Tracheal epithelial cell (primary cell): ENCODE measurements at places on chromosomes 7 and 10. TPM values are rescaled to one million over a fixed set of nuclear protein-coding genes. Genes with fewer than 3 reads are reported as not detected.

MYOZ1 gene
- total RNA-seq, result not detected in 2 replicates

MUC12 gene
- not detected in 2 replicates for total RNA-seq

RNF133 gene
- not detected in 2 replicates for total RNA-seq

MRLN gene
- total RNA-seq, result not detected in 2 replicates

PCDH15 gene
- total RNA-seq, result not detected in 2 replicates

AKR1C1 gene
- 152 and 278 TPM in 2 replicates for total RNA-seq

GRID2IP gene
- total RNA-seq, result 0.24 TPM in 1 of 2 replicates, not detected in the other

HEPACAM2 gene
- total RNA-seq, result not detected in 2 replicates

TMEM26 gene
- not detected in 2 replicates for total RNA-seq

KIF5B gene
- 139 and 154 TPM in 2 replicates for total RNA-seq

FKBP6 gene
- total RNA-seq, result not detected in 2 replicates

EIF5AL1 gene
- 0.43 and 0.48 TPM in 2 replicates for total RNA-seq

ELFN1 gene
- not detected in 2 replicates for total RNA-seq

ASAH2 gene
- 0.24 and 0.64 TPM in 2 replicates for total RNA-seq

CFAP46 gene
- 0.24 TPM in 1 of 2 replicates, not detected in the other for total RNA-seq

NRBF2 gene
- 32.2 and 33.7 TPM in 2 replicates for total RNA-seq

CALHM1 gene
- total RNA-seq, result not detected in 2 replicates

LIPJ gene
- not detected in 2 replicates for total RNA-seq

AGR3 gene
- not detected in 2 replicates for total RNA-seq

WNT2 gene
- total RNA-seq, result not detected in 2 replicates

VPS37D gene
- 2.6 and 7.2 TPM in 2 replicates for total RNA-seq

PRKAR2B gene
- under 0.01 and 0.24 TPM in 2 replicates for total RNA-seq

CNNM1 gene
- total RNA-seq, result under 0.01 and 0.21 TPM in 2 replicates

NOM1 gene
- 13.5 and 23.0 TPM in 2 replicates for total RNA-seq

RPS24 gene
- total RNA-seq, result 3,761 and 5,935 TPM in 2 replicates

UCMA gene
- total RNA-seq, result not detected in 2 replicates

HOXA5 gene
- 0.43 and 1.9 TPM in 2 replicates for total RNA-seq

ADGRA1 gene
- not detected in 2 replicates for total RNA-seq

ZNF503 gene
- 4.8 and 6.0 TPM in 2 replicates for total RNA-seq

OR13A1 gene
- under 0.01 TPM in 1 of 2 replicates, not detected in the other for total RNA-seq

SPOCK2 gene
- 14.2 TPM in 1 of 2 replicates, not detected in the other for total RNA-seq

PIK3CG gene
- under 0.01 TPM in 1 of 2 replicates, not detected in the other for total RNA-seq

HTR5A gene
- not detected in 2 replicates for total RNA-seq

GRM3 gene
- total RNA-seq, result not detected in 2 replicates

LDB3 gene
- not detected in 2 replicates for total RNA-seq

ATOH7 gene
- not detected in 2 replicates for total RNA-seq

PLCE1 gene
- total RNA-seq, result 0.48 and 0.85 TPM in 2 replicates

CPA5 gene
- total RNA-seq, result not detected in 2 replicates

NKX2-3 gene
- total RNA-seq, result not detected in 2 replicates

TLL2 gene
- 0.85 and 5.3 TPM in 2 replicates for total RNA-seq

ITIH2 gene
- not detected in 2 replicates for total RNA-seq

FBXW4 gene
- 29.2 and 39.0 TPM in 2 replicates for total RNA-seq

NEUROD6 gene
- total RNA-seq, result not detected in 2 replicates

SPDYE6 gene
- total RNA-seq, result not detected in 2 replicates

GATA3 gene
- under 0.01 TPM in 2 replicates for total RNA-seq

PLAC9 gene
- not detected in 2 replicates for total RNA-seq

PGAM2 gene
- total RNA-seq, result 1.3 TPM in 1 of 2 replicates, not detected in the other

ECHS1 gene
- total RNA-seq, result 64.6 and 75.9 TPM in 2 replicates

ACTA2 gene
- 11.6 and 15.3 TPM in 2 replicates for total RNA-seq

TRPV6 gene
- under 0.01 TPM in 1 of 2 replicates, not detected in the other for total RNA-seq

TMEM196 gene
- under 0.01 TPM in 1 of 2 replicates, not detected in the other for total RNA-seq

LAMB1 gene
- 60.5 and 146 TPM in 2 replicates for total RNA-seq

ANKRD26 gene
- total RNA-seq, result 2.8 and 4.1 TPM in 2 replicates

CDK13 gene
- 46.0 and 57.5 TPM in 2 replicates for total RNA-seq
